ENCODE measurements at places on chromosomes 13 and 19.

DNA sequence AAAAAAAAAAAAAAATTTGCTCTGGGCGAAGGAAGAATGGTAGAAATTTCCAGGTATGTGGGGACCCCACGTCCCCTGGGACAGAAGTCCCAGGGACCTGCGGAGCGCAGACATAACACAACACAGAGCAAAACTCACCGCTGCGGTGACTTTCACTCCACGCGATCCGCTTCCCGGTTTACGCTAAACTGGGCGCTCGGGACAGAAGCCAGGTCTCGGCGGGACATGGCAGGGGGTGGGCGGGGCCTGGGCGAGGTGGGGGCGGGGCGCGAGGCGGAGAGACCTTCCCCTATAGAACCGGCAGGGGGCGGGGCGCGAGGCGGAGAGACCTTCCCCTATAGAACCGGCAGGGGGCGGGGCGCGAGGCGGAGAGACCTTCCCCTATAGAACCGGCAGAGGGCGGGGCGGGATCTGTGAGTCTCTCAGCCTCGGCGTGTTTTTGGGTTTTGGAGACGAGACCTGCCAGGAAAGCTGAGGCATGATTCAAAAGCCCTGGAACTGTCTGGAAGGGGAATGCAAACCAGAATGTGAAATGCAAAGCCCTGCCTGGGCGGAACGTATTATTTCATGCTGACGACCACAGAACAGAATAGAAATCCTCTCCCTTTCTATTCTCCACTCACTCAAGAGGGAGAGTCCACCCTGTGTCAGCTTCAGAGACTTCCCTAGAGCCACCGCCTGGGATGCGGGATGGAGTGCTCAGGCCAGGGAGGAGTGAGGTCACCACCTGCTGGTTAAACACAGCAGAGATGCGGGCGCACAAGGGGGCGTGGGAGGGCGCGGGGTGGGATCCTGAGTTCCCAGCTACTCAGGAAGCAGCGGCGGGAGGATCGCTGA, 20.2 kb upstream of the ERVV-1 start:
- DNase-seq: peak; percentile 83

DNA sequence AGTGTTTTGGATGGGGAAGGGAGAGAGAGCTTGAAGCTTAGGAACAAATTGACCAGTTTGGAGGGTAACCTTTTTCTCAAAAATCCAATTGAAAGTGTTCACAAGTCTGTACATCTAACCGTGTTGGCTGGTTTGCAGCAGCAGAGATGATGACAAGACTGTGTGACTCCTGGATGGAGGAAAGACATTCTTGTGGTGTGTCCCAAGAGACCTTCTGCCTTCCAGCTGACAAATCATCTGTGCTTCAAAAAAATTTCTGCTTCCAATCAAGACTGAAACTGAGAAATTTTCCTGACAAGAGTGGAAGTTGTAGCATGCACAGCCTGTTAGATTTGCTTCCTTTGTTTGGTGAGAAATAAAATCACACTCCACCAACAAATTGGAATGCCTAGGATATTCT, 56.2 kb downstream of the LACC1 start:
- DNase-seq: no peak

- peak; percentile 88 for DNase-seq
Measured at GRCh38 chr19:45076029-45076850, at the start of gene ZNF296. Gene ZNF296 (minus strand): TSS chr19:45076478. CDS start chr19:45076373, 105 bp downstream.

DNA sequence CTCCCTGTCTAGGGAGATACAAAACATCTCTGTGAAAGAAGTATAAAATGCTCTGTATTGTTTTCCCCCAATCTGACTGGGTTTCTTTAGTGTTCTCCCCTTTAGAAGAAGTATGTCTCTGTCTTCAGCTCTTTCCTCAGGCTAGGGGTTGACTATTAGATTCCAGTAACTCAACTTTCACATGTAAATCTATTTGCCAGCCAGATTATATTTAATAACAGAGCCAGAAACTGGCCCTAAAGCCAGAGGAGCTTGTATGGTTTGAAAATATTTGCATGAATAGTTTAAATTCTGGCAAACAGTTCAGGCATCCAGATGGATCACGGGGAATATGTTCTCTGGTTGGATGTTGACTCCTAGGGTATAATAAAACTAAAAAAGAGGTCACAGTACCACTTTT, 22.3 kb upstream of the CYSLTR2 start:
- DNase-seq: no peak

- peak; percentile 93 for DNase-seq
Measured at GRCh38 chr19:55160128-55160985, 2.8 kb upstream of the TNNI3 start.

GRCh38 chr19:45070214-45070613, 6.1 kb downstream of the ZNF296 start:
- DNase-seq: no peak
